ENCODE measurements at places on chromosomes 7 and 10.

DNA sequence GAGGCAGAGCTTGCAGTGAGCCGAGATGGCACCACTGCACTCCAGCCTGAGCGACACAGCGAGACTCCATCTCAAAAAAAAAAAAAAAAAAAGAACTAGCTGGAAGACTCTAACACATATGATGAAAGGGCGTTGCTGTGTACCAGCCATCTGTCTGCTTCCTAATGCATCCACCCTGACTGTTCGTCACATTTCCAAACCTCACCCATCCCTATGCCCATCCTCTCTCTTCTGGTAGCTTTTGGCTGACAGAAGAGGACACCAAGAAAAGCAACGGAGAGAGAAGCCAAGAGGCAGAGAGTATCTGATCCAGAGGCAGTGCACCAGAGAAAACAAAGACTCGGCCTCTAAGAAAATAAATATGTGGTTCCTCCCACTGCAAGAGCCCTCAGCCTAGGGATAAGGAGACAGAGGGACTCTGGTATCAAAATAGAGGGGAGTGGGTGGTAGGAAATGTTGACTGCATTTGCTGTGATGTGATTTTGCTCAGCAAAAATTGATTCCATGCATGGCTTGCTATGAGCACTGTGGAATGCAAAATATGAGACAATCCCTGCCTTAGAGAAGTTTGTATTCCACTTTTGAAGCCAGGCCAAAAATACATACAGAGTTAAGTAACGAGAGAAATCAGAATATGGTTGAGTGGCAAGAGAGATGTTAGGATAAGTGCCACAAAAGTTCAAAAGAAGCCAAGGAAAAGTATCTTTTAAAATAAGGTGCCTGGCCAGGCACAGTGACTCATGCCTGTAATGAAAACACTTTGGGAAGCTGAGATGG is 100.8 kb upstream of the STK17A start:
- DNase-seq: no peak

- DNase-seq: no peak
Measured at GRCh38 chr10:43380610-43381222, 9.3 kb downstream of the FXYD4 start.

DNA sequence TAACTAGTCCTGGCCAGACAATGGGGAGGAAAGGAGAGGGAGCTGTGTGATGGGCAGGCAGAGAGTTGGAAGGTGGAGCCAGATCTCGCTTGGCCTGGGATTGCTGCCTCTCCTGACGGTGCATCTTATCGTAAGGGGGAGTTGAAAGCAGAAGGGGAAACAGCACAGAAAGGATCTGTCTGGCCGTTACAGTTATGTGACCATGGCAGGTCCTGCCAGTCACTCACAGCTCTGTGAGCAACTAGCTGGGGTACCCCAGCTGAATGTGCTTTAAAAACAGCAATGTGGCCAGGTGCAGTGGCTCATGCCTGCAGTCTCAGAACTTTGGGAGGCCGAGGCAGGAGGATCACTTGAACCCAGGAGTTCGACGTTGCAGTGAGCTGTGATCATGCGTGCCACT is 8.1 kb downstream of the BLVRA start:
- no peak for DNase-seq

DNA sequence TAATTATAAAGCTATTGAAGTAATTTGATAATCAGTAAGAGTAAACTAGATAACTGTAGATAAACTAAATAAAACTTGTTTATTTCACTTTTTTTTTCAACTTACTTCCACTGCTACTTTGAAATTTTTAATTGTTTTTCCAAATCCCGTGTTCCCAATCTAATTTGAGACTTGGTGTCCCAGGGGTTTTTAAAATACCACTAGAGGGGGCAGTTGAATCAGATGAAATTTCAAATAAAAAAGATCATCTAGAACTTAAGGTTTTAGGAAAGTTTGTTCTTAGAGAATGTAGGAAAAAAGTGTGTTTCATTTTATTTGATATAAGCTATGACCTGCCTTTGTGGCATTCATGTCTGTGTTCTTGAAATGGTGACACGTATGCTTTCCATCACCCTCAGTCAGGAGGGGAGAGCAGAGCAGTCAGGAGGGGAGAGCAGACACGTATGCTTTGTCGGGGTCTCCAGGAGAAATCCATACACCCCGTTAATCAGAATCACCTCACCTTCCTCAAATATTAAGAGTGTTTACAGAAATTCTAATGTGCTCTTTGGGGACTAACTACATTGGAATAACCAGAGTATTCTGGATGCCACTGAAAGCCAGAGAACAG is 49.9 kb downstream of the C10orf67 start:
- no peak for DNase-seq

- DNase-seq: no peak
Measured at GRCh38 chr10:69315100-69315542, 36.8 kb downstream of the HK1 start.

GRCh38 chr10:98074315-98074911 is 44.0 kb upstream of the CRTAC1 start:
- no peak for DNase-seq

DNA sequence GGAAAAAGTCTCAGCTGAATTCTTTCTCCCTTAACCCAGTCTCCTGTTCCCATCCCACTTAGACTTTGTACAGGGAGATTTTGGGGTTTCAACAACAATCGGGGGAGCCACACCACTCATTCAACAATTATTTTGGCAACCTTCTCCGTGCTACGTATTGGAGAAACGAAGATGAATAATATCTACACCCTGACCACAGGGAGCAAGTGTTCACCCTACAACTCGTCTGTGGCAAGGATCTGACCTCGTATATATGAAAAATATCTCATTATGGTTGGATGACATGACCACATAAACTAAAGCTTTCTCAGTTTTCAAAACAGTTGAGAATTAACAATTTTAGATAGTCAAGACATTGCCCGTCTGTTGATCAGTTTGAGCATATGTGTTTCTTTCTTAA is 302.1 kb downstream of the CACNA2D1 start:
- DNase-seq: no peak

- DNase-seq: no peak
Measured at GRCh38 chr7:92631067-92631849, 41.1 kb upstream of the FAM133B start.

DNA sequence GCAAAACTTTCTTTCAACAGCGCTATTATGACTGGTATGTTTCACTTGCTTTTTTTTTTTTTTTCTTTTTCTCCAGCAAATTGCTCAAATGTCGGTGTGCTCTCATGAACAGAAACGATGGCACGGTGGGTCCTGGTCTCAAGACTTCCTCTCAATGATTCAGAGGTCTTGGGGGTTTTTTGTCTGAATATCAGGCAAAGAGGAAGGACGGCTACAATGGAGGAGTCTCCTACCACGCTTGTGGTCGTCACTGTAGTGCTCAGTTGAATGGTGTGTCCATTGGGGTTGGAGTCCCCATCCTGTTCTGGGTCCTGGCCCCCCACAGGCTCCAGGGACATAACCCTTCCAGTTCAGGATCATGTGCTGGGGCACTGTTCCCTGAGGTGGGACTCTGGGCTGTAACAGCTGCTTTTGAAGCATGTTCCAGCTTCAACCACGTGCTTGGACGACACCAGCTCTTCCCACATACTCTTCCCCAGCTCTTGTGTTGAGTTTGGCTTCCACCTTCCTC is 266.7 kb upstream of the KLF6 start:
- DNase-seq: no peak

Data from T1000 (cell line).